CD4-positive, alpha-beta T cell treated with Interleukin-15 for 4 hours (primary cell): ENCODE measurements at places on chromosomes 12 and 14.

DNA sequence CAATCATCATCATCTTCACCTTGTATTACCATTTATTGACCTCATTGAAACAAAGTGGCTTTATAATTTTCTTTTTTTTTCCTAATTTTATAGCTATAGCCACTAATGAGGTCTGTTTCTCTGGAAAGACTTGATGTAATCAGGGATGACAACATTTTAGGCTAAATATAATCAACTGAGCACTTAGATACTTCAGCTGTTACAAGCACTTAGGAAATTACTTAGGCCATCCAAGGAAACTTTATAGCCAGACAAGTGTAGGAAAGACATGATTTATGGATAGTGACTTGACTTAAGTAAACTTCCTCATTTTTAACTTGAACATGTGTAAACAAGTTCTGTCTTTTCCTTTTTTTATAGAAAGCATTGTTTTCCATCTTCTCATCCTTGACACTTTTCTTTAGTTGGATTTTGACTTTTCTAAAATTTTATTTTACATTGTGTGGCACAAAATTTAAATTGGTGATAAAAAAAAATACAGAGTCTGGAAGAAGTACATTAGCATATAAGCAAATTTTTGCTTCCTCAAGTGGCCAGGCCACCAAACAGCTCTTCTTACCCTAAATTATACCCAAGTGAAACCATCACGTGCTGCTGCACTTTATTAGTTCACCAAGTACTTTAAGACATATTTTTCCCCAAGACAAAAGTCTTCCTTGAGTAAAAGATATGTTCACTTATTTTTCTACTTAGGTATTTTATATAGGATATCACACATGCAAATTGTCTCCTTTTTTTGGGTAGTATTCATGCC lies 15.1 kb downstream of the CPNE8 start:
- DNase-seq, result no peak

DNA sequence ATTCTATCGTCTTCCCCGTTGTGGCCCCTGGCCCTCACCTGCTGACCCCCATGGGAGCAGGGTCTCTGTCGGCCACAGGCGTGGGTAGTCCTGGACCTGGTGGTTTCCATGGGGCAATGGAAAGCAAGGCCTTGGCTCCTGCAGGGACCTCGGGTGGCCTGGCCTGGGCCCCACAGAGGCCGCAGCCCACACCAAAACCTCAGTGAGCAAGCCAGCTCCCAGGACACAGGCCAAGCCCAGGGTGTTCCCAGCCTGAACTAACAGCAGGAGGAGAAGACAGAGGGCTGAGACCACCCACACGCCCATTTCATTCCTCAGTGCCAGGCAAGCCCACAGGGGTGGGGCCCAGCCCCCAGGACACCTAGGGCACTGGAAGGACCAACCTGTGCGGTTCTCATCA lies 16.9 kb downstream of the ABCB9 start:
- DNase-seq, result no peak

- no peak for DNase-seq
Observed at GRCh38 chr12:1812650-1813302, 7.6 kb upstream of the LRTM2 start.

- DNase-seq, result peak; percentile 74
Observed at GRCh38 chr12:8065991-8066594, at the start of gene C3AR1. TSS of gene C3AR1 (minus strand) at chr12:8066359. CDS start at chr12:8060185, 6,174 bp downstream.

DNA sequence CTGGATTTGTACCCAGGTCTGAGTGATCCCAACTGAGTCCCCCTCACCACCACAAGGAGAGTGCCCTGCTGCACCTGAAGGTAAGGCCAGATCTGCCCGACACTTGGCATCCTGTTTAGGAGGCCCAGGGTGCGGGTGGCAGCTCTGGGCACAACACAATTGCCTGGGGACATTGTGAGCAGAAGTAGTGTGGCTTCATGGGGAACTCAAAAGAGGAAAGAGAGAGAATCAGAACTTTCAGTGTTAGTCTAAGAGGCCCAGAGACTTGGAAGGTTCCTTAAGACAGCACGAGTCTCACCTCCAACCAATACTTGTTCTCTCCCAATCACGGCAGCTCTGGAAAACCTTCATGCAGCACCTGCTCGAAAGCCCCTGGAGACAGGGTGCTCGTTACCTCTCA lies 6.6 kb upstream of the SLC8B1 start:
- no peak for DNase-seq

DNA sequence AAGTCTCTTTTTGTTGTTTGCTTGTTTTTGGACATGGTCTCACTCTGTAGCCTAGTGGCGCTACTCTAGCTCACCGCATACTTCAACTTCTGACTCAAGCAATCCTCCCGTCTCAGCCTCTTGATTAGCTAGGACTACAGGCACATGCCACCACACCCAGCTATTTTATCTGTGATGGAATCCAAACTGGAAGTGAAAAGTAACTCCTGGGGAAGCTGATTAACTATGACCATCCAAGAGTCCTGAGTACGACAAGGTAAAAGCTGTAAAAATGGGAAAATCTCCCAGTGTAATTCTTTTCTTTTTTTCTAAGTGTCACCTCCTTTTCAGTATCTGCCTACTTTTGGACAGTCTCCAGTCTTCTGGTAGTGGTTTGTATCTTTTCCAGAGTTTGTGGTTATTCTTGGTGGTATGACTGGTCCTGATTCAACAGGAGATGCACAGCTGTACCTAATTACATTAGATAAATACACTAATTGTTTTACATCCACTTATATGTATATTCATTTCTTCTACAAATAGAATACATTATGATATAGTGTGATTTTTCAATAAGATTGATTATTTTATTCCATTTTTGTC lies 97.8 kb downstream of the SLC6A15 start:
- no peak for DNase-seq

DNA sequence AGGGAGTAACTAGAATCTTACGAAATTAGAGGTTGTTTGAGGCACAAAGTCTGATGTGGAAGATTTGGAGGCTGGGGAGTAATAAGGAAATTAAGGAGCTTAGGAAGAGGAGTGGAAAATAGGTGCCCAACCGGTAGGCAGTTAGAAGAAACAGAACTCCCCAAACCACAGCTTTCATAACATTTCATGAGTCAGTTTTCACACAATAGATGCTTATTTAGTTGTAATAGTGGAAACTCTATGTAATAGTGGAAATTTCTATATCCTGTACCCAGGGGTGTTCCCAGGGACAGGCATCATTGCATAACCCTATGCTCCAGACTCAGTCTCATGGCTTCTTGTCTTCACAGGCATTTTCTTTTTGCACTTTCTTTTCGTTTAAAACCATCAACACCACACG lies 8.3 kb downstream of the C3AR1 start:
- DNase-seq, result no peak

DNA sequence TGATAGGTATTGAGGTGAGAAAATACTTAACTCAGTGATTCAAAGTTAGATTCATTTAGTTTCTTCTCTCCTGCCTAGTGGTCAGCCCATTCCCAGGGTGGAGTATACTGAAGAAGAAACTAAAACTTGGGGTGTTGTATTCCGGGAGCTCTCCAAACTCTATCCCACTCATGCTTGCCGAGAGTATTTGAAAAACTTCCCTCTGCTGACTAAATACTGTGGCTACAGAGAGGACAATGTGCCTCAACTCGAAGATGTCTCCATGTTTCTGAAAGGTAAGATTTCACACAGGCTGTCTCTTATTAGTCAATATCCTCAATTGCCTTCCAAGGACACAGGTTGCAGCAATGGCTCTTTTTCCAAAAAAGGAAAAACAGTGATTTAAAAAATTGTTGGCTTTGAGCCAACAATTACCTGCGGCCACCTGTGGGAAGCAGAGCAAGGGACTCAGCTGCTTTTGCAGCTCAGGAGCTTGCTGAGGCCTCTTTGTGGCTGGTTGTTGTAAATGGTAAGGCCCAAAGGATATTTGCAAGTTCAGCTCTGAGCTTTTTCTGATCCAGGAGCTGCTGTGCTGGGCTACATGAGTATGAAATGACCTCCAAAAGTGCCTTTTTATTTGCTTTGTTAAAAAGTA lies 33.9 kb downstream of the TPH2 start:
- no peak for DNase-seq

GRCh38 chr12:81284137-81284536 lies 206.3 kb downstream of the ACSS3 start:
- no peak for DNase-seq

DNA sequence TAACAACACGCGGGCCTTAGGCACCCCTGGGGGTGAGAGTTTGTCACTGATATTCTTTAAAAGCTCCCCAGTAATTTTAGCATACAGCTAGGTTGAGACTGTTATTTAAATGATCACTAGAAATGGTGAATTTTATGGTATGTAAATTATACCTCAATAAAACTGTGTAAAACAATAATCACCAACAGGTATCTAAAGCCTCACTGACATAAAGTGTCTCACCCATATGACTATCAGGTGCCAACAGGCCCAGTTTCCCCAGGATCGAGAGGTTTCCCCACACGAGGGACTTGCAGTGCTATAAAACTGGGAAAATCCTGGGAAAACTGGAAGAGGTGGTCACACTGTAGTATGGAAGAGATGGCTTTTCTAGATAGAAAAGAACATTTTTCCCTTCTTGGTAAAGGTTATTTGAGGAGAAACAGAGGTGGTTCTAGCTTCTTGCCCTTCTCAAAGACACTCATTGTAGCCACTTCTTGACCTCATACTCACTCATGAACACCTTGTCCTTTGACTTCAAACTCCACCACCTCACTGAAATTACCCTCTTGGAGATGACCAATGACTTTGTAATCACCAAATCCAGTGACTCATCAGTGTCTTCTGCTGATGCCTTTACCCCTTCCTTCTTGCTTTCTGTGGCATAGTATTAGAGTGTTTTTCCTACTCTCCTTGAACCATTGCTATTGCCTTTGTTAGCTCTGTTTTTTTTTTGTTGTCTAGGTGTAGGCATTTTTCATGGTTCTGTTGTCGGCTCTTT lies 24.8 kb upstream of the NUBPL start:
- DNase-seq, result no peak

DNA sequence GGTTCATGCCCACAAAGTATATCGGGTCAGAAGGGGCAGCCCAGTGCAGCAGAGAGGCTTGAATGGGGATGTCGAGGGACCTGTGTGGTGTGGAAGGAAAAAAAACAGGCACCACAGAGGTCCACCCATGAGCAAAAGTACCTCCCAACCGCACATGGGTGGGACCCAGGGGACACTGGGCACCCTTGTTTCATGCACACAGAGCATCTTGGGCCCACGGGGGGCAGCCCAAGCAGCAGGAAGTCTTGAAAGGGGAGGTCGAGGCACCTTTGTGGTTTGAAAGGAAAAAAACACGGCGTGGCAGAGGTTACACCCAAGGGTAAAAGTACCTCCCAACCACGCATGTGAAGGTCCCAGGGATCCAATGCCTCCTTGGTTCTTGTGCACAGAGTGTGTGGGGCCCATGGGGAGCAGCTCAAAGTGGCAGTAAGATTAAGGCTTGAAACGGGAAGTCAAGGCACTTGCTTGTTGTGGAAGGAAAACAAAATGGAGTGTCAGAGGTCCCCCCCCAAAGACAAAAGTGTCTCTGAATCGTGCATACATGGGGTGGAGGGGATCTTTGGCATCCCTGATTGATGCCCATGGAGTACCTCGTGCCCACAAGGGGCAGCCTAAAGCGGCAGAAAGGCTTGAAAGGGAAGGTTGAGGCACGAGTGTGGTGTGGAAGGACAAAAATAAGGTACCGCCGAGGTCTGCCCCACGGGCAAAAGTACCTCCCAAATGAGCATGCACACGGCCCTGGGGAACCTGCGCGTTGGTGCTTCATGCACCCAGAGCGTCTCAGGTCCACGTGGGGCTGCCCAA lies 575.5 kb downstream of the ALG10 start:
- DNase-seq, result no peak

GRCh38 chr12:27971121-27971489 lies 1.4 kb downstream of the PTHLH start:
- no peak for DNase-seq

DNA sequence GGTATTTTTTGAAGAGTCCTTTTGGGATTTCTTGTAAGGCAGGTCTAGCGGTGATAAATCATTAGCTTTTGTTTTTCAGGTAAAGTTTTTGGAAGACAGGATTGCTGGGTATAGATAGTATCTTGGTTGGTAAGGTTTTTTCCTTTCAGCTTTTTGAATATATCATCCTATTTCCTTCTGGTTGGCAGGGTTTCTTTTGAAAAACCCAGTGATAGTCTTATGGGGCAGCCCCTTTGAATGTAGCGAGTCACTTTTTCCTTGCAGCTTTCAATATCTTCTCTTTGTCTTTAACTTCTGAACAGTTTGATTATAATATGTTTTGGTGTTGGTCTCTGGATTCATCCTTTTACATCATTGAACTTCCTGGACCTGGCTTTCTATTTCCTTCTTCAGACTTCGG lies 20.2 kb downstream of the TMX1 start:
- no peak for DNase-seq

DNA sequence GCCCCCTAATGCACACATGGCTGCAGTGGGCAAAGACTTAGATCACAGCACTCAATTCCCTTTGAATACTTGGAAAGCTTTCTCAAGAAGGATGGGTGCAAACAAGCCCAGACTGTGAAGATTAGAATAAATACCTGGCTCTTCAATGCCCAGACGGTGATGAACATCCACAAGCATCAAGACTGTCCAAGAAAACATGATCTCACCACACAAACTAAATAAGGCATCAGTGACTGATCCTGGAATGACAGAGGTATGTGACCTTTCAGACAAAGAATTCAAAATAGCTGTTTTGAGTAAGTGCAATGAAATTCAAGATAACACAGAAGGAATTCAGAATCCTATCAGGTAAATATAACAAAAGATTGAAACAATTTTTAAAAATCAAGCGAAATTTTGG lies 43.8 kb upstream of the ZDHHC17 start:
- DNase-seq, result no peak

DNA sequence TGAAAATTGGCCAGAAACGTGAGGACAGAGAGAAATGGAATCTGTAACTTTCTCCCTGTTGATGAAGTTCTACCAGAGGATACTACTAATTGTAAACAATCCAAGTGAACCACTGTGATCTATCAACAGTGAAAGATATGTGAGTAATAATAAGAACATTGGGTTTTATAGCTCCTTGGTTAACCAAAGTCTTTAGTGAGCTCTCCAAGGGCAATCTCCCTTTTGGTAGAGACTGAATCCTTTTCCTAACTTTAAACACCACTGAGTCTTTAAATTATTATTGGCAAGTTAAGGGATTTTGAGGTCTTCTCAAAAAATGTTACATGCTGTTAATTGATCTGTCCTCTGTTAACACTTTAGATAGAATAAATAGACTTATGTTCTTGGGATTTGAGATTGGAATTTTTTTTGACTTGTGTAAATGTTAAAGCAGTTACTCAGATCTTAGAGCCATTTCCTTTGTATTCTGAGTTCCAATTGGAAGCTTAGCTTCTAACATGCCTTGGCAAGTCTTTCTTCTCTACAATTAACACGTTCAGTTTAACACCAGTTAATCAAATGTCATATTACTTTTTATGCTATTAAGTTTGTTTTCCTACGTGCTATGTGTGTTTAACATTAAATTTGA lies 338.2 kb upstream of the DDHD1 start:
- no peak for DNase-seq
